ENCODE measurements at places on chromosomes 5 and 9. TPM values are rescaled to one million over a fixed set of nuclear protein-coding genes. Genes with fewer than 3 reads are reported as not detected.

Gene PTPA
- total RNA-seq = 115 TPM

Gene KCNMB1
- total RNA-seq = 0.12 TPM

Gene PRSS3
- total RNA-seq = 0.86 TPM

GRCh38 chr5:11809407-11809806 is 94.8 kb downstream of the CTNND2 start:
- no peaks in the 10 kb centered on the region for H3K27me3 ChIP-seq
- H3K4me3 ChIP-seq = no peak overlapping the region
- no peaks in the 10 kb centered on the region for H3K4me1 ChIP-seq
- no peaks in the 10 kb centered on the region for H3K36me3 ChIP-seq

- H3K27me3 ChIP-seq = peaks cover 56% of the 10 kb centered on the region
- no peak for DNase-seq
- H3K4me1 ChIP-seq = peaks cover 8% of the 10 kb centered on the region
- peak within 1 kb of the TSS; percentile 77 for H3K4me3 ChIP-seq
- H3K27ac ChIP-seq = no peak within 1 kb of the TSS
Measured at GRCh38 chr5:35990941-35991611, at the start of gene UGT3A1. Gene UGT3A1, minus strand, starts transcription at chr5:35991390. Its CDS starts 150 bp downstream, at chr5:35991240.

- no peaks in the 10 kb centered on the region for H3K27me3 ChIP-seq
- no peak overlapping the region for H3K27ac ChIP-seq
- no peak overlapping the region for H3K4me3 ChIP-seq
- peaks cover 11% of the 10 kb centered on the region for H3K4me1 ChIP-seq
Measured at GRCh38 chr9:107213080-107213479, 70.0 kb upstream of the RAD23B start.

- peaks cover 22% of the 10 kb centered on the region for H3K27me3 ChIP-seq
- no peaks in the 10 kb centered on the region for H3K36me3 ChIP-seq
- H3K4me3 ChIP-seq = no peak overlapping the region
- peaks cover 17% of the 10 kb centered on the region for H3K4me1 ChIP-seq
Measured at GRCh38 chr9:79764374-79764773, 192.6 kb downstream of the TLE4 start.

- peaks cover 39% of the 10 kb centered on the region for H3K36me3 ChIP-seq
- no peaks in the 10 kb centered on the region for H3K27me3 ChIP-seq
- H3K4me1 ChIP-seq = peaks cover 3% of the 10 kb centered on the region
- no peak for DNase-seq
- no peak overlapping the region for H3K4me3 ChIP-seq
Measured at GRCh38 chr5:71621268-71621667, 34.1 kb downstream of the MCCC2 start.

GRCh38 chr9:87109851-87110250 is 162.5 kb upstream of the GAS1 start:
- no peak overlapping the region for H3K4me3 ChIP-seq
- no peak for DNase-seq
- H3K27me3 ChIP-seq = peaks cover 11% of the 10 kb centered on the region

DNA sequence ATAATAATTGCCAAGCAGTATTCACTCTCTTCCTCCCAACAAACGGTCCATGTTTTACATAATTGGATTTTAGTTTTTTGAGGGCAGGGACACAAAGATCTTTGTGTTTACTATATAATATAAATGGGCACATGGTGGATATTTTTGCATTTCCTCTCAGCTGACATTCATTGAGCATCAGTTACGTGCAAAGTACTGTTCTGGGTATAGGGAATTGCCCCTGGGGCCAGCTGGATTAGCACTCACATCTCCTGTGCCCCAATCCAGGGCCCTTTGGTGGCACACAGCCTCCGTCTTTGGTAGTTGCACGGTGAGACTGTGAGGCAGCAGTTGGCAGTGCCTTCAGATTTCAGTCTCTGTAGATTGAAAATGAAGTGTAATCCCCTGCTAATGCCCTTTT is 1.6 kb downstream of the TDRD7 start:
- peaks cover 3% of the 10 kb centered on the region for H3K36me3 ChIP-seq
- no peak for DNase-seq
- no peak overlapping the region for H3K27ac ChIP-seq
- H3K27me3 ChIP-seq = peaks cover 58% of the 10 kb centered on the region

- no peaks in the 10 kb centered on the region for H3K4me1 ChIP-seq
- no peak for DNase-seq
- H3K36me3 ChIP-seq = no peaks in the 10 kb centered on the region
- no peak overlapping the region for H3K4me3 ChIP-seq
- no peak overlapping the region for H3K27ac ChIP-seq
Measured at GRCh38 chr5:109589239-109589638, 100.5 kb upstream of the MAN2A1 start.

GRCh38 chr9:128556926-128557634 is 4.7 kb downstream of the SPTAN1 start:
- no peak for DNase-seq
- H3K27ac ChIP-seq = peak overlapping the region; percentile 76
- peaks cover 29% of the 10 kb centered on the region for H3K4me1 ChIP-seq
- H3K4me3 ChIP-seq = peak overlapping the region; percentile 11
- peaks cover 5% of the 10 kb centered on the region for H3K36me3 ChIP-seq

DNA sequence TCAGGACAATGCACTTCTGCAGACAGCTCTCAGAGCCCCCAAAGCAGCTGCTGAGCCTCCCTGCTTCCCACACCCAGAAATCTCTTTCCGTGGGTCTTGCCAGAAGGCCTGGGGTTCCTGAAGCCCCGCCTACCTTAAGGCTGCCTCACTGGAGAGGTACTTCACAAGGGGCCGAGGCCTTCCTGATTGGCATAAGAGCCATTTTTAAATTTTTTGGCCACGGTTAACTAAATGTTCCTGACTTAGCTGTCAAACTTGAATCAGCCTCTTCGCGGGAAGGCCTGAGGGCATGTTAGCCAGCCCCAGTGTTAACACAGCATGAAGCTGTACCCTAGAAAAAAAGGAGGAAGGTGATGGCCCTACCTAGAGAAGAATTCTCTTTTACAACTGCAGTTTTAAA is 20.7 kb upstream of the EPB41L4B start:
- DNase-seq = no peak
- peak overlapping the region; percentile 61 for H3K27ac ChIP-seq
- no peak overlapping the region for H3K4me3 ChIP-seq

- no peaks in the 10 kb centered on the region for H3K4me1 ChIP-seq
- H3K27ac ChIP-seq = no peak overlapping the region
- no peaks in the 10 kb centered on the region for H3K36me3 ChIP-seq
- DNase-seq = no peak
- no peak overlapping the region for H3K4me3 ChIP-seq
Measured at GRCh38 chr5:136620016-136620419, 254.7 kb upstream of the TRPC7 start.

DNA sequence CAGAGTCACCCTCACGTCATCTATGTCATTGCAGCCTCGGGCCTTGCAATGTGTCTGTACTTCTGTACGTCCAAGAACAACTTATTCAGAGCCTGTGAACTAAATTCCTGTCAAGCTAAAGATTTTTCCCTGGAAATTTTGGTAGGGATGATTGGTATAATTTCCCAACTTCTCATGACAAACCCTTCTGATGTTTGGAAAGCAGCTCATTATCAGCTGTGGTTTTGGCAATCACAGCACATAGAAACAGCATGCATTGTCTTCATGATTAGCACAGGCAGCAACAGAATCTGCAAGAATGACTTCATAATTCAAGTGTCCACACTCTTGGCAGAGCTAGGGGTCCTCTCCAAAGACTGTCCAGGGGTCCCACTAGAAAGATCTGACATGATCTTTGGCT is 49.5 kb downstream of the APBA1 start:
- no peak overlapping the region for H3K27ac ChIP-seq
- no peak for DNase-seq
- no peaks in the 10 kb centered on the region for H3K36me3 ChIP-seq
- no peak overlapping the region for H3K4me3 ChIP-seq
- H3K27me3 ChIP-seq = no peaks in the 10 kb centered on the region
- H3K4me1 ChIP-seq = no peaks in the 10 kb centered on the region

DNA sequence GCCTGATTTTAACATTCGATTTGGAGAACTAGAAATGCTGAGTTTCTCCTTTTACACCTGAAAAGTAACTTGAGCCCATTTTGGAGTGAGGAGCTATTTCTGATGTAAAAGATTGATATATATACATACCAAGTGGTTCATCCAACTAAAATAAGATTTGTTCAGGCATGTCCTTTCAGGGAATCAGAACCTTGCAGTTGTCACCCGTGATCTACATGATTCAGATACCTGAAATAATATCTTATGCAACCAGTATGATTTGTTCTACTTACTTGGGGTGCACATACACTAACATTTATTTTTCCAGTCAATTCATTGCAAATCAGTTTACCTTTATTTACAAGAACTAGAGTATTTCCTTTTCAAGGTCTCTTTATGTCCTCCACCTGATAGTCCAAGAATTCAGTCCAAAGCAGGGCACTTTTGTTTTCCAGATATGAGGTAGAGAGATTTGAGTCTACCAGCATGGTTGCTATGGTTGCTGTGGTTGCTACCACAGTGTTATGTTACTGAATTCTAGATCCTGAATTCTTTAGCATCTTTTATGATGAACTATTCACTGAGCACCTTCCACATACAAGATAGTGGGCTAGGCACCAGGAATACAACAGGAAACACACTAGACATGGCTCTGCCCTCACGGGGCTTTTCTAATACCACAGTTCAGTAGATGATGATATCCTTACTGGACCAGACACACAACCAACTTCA is 49.3 kb downstream of the CCL28 start:
- no peak overlapping the region for H3K27ac ChIP-seq
- no peaks in the 10 kb centered on the region for H3K36me3 ChIP-seq
- H3K4me3 ChIP-seq = no peak overlapping the region
- DNase-seq = no peak

DNA sequence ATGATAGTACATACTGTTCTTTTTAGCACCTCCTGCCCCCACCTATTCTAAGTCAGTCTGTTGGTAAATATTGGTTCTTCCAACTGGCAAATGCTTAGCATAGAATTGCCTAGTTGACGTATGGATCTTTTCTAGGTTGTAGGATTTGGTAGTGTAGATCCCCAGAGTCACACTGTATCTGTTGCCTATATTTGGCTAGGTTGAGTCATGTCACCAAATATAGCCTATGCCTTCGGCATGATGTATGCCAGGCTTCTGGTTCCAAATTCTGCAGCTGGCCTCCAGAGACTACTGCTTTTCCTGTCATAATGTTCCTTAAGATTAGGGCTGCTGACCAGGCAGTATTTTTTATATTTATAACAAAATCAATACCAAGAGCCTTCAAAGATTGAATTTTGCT is 38.2 kb downstream of the CPEB4 start:
- peaks cover 16% of the 10 kb centered on the region for H3K36me3 ChIP-seq
- H3K4me3 ChIP-seq = no peak overlapping the region
- no peaks in the 10 kb centered on the region for H3K27me3 ChIP-seq
- no peak overlapping the region for H3K27ac ChIP-seq
- H3K4me1 ChIP-seq = peaks cover 25% of the 10 kb centered on the region
- no peak for DNase-seq

All from type B pancreatic cell (in vitro differentiated cells).